ENCODE measurements at places on chromosomes 6 and 20.

GRCh38 chr6:166655251-166655650 is 28.2 kb upstream of the RPS6KA2 start:
- DNase-seq, result no peak

DNA sequence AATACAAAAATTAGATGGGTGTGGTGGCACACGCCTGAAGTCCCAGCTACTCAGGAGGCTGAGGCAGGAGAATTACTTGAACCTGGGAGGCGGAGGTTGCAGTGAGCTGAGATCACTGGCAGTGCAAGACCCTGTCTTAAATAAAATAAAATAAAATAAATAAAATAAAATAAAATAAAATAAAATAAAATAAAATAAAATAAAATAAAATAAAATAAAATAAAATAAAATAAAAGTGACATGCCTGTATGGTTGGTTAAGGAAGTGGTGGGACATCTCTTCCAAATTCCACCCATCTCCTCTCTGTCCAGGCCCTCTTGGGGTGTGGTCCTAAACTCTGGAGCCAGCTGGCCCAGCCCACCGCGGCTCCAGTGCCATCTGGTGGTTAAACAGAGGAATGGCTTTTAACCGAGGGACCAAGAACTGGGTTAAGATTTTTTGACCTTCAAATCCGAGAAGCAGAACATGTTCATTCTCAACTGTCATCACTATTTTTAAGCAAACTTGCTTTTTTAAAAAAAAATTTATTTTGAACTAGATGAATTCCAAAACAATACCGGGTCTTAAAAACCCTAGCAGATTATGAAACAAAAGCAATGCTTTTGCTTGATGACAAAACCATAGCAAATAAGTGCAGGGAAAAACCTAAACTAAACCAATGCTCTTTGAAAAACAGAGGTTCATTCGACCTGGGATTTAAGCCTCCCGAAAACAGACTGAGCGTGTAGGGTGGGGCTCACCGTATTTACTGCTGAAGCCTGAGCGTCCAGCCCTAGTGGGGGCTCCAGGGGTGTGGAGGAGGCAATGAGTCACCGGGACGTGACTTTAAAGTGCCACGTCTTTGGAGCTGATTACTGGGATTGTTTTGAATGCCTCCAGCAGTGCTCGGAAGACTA is 68.8 kb downstream of the CDC5L start:
- no peak for DNase-seq

DNA sequence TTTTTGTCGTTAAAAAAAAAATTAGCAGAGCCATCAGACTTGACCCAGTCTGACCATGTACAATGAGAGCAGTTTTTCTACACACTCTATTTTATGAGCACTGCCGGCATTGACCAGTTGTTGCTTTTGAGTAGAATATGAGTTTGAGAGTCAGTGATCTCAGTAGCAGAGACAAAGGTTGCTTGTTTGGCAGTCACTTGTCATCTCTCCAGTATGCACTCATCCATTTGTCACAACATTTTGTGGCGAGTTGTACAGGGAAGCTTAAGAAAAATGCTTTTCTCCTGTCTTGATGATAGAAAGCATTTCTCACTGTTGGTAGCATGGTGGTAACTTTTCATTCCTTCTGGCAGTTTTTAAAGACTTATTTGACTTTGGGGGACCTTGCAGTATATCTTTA is 159.9 kb downstream of the MMS22L start:
- DNase-seq, result no peak

DNA sequence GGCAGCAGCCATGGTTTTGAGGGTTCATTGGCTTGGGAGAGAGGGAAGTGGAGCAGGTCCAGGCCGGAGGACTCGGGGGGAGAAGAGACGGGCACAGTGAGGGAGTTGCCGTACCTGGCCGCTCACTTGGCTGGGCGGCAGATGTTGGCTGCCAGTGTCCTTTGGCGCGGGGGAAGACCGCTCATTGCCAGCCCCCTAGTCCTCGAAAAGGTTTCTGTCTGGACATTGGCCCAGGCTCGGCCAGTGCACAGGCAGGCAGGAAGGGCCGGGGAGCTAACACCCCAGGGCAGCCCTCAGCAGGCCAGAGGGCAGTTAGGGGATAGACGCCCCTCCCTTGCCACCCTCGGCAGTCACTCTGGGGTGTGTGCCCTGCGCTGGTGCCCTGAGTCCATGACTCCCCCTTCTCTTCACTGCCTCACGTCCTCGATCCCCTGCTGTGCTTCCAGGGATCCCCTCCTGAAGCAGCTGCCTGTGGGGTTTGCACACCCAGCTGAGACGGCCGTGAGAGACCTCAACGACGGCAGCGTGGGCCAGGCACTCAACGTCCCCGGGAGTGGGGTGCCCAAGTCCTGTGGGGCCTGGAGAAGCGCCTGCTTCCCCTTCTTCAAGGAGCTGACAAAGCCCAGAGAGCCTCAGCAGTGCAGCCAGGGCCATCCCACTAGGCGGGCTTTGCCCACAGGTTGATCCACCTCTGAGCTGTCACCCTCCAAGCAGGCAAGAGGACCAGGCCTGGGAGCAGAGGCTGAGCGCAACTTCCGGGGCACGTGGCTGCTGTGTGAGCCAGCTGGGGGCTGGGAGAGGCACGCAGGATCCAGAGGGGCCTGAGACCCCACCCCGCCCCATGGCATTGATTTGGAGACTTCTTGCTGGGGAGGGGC is 20.4 kb downstream of the RBM38 start:
- no peak for DNase-seq

DNA sequence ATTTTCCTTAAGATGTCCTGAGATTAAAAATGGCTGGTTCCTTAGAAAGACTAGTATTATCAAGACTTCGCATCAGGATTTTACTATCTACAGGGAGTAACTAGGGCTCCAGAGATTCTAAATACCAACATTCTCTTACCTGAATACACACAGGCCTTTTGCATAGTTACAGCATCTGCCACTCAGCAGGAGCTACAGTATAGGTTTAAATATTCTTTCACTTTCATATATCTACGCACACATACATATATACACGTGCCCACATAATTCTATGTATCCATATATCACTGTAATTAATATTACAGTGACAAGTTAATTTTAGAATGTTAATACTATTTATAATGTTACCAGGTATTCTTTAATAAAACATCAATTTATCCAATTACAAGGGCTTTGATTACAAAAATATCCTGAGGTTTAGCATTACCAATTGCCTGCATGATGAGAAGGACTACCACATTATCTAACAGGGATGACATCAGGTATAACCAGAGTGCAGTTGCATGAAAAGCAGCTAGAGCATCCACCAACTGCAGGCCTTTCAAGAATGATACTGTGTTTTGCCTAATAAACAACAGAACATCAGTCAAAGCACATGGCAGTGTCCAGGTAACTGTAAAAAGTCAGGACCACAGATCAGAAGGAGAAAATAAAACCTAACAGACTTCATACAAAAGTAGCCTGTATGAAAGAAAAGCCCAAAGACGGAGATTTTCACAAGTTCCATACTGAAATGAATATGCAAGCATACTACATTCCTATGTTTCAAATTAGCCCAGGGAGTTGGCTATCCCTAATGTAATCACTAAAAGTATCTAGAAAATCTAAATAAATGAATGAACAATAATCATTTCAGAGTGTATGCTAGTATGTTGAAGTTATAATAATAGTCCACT is 268.7 kb downstream of the PTPRK start:
- DNase-seq, result no peak

DNA sequence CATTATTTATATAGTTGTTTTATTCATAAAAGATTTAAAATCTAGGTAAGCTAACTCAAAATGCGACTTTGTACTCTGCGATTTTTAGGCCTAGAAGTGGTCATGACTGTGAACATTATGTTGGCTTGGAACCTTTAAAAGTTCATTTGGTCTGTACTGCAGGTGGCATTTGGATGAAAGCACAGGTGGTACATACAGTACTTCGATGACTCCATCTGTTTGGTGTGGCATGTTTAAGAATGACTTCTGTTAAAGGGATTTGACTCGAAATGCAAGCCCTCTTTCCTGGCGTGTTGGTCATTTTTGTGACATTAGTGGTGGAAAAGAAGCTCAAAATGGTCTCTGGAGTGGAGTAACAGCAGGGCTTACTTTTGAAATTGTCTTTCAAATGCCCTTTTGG is 118.1 kb downstream of the UST start:
- DNase-seq, result no peak

GRCh38 chr6:36544228-36544627 is 3.1 kb downstream of the STK38 start:
- DNase-seq, result no peak

GRCh38 chr6:136628996-136629395 is 78.8 kb upstream of the MAP7 start:
- no peak for DNase-seq

- no peak for DNase-seq
Measured at GRCh38 chr6:133114973-133115372, 126.2 kb upstream of the EYA4 start.

DNA sequence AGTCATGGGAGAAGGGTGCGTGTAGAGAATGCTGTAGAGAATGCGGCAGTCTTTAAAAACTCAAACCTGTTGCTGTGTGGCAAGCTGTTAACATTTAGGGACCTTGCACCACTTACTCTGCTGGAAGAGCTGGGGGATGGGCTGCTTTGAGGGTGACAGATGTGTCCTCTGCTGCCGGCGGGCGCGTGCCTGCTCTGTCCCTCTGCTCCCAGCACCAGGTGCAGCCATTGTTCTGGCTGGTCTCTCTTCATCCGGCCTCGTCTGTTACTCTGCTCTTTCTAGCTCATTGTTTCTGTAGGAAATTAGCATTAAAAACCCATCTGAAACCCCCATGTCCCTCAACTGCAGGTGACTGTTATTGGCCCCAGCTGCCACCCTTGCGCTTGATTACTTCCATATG is 78.5 kb downstream of the CBFA2T2 start:
- DNase-seq, result peak; percentile 13

DNA sequence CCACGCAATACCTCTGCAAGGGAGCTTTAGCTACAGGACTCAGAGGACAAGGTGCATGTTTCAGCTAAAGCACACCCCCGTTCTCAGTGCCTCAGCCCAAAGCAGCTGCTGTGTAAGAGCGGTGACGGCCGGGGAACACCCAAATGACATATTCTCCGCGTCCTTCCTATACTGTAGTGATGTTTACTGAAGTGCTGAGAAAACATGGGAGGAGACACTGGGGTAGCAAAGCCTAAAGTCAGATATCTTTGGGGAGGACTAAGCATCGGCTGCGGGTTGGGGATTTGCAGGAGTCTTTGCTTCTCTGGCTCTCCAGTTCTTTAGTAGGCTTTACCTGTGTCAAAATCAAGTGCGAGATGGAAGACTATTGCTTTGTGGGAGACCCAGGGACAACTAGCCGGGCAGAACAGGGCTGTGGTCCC is 1.7 kb downstream of the SLC22A23 start:
- DNase-seq, result no peak

GRCh38 chr6:41937472-41937860 is 4.1 kb downstream of the CCND3 start:
- DNase-seq, result no peak

DNA sequence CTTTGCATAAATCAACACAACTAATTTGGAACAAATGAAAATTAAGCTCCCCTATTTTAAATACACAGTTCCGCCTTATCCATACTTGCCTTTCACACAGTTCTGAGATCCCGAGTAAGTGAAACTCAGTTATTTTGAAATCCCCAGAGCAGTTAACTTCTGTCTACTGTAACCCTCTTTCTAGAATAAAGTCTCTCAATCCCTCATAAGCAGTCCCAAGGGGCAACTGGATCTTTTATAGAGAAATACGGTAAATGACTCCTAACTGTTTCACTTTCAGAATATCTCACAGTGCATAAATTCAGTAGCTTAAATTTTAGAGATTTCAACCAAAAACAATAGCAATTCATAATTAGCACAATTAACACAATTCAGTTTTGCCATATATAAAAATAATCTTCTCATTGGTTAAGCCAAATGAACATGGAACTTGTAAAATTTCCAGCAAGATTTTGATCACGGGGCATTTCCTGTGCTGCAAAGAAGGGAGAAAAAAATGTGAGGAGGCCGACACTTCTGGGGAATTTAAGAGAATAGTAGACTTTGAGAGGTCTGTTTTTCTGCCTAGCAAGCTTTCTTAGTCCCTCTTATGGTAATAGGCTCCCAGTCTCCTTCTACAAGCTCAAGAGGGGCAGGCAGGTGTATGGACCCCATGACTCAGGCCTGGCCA is 78.3 kb downstream of the KIF6 start:
- DNase-seq, result no peak

DNA sequence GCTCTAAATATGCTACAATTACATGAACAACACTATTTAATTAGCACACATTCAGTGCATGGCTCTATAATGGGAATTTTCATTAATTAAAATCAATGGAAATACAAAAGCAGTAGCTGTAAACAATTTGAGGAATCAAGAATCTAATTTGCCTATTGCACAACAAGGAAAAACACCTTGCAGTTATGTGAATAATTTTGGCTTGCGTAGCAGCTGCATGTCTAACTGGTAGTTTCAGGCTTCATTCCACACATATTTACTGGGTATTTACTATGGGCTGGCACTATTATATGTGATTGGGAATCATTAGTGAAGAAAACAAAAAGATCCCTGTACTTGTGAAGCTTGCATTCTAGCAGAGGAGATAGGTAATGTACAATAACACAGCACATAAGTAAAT is 26.4 kb downstream of the KIF6 start:
- no peak for DNase-seq
